ENCODE measurements at places on chromosomes 4 and X.

DNA sequence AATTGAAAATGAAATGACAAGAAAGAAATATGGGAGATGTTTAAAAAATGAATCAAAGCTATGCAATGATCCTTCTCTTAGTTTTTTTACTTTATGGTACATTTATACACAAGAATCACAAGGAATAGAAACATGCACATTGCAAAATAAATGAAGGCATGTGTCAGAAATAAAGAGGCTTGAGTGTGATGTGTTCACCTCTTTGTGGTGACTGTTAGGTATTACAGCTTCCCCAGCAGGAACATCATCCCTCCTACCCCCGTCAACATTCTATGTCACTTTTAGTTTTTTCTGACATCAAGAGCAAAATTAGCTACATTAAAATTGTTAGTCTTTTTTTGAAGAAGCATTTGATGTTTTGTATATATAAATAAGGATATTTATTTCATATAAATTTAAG is 214.8 kb downstream of the SLC4A4 start:
- DNase-seq, result peak; percentile 8

- DNase-seq, result peak; percentile 59
These were observed 227.0 kb downstream of the DKK2 start for GRCh38 chr4:106809076-106809475.

- no peak for DNase-seq
These were observed 223.8 kb downstream of the CPE start for GRCh38 chr4:165602621-165603020.

DNA sequence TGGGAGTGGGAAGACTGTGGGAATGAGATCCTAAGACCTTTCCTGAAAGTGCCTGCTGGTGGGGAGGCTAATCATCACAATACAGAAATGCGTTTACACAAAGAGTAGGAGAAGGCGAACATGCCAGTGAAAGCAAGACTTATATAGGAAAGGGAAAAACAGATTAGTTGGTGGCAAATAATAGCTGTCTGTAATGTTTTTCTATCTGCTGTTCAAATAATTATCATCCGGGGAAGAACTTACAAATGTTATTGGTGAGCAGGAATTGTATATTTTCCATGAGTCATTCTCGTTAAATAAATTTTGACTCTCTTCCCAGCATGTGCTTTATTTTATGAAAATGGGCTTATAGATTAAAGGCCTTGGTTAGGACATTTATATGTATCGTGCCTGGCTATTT is 196.5 kb downstream of the ARHGAP10 start:
- DNase-seq, result no peak

GRCh38 chr4:102799816-102800215 is 27.5 kb downstream of the UBE2D3 start:
- no peak for DNase-seq
